ENCODE measurements at places on chromosomes 1 and 21.
A peak's percentile ranks its signal among the peaks of the same experiment; 100 is the strongest.

DNA sequence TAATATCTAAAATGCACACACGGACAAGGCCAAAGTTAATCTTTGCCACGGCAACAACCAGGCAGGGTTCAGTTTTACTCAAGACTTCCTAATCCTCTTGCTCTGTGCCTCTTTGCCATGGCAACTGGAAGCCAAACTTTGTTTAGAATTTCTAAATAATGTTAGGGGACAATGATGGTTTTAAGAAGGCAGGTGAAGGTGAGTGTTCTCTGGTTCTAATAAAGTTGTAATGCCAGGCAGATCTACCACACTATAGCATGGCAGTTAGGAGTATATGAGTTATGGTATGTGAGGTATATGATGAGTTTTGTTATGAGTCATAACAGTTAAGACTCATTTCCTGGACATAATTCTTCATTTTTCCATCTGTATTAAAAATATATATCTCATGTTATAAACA, 2.7 kb downstream of the PTPRC start:
- DNase-seq = no peak

- DNase-seq = no peak
Measured at GRCh38 chr21:33674226-33674625, 31.9 kb downstream of the ITSN1 start.

GRCh38 chr1:11898086-11898785, 28.0 kb downstream of the KIAA2013 start:
- DNase-seq = no peak

DNA sequence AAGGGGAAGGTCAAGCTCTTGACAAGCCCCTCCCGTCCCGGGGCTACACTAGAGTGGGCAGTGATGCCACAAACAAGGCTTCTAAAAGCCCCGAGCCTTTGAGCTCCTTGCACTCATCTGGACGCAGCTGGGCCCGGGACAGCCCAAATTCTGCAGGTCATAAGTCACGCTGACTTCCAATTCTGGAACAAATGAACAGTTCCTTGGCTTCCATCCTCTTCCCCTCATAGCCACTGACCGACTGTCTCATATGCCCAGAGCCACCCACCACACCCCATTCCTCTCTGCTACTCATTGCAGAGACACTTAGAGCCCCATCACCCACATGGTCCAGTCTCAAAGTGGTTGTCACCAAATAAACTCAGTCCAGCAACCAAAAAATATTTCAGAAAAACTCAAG, 32.8 kb upstream of the PRELP start:
- DNase-seq = no peak

- DNase-seq = no peak
Measured at GRCh38 chr1:41913014-41913413, 5.7 kb downstream of the HIVEP3 start.

DNA sequence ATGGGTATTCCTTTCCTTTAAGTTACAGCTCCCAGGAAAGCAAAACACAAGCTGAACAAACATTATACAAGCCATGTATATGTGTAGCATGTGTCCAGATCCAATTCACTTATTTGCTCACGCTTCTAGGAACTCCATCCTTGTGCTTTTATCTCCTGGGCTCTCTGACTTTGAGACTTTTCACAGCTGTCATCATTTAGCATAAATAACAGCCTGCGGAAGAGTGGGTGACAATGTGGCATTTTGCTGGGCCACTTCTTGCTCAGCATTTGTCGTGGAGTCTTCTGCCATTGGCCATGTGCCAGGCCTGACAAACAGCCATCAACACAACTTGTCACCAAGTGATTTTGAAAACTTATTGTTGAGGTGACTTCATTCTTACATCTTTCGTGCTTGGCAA, 164.3 kb downstream of the KIF26B start:
- no peak for DNase-seq

DNA sequence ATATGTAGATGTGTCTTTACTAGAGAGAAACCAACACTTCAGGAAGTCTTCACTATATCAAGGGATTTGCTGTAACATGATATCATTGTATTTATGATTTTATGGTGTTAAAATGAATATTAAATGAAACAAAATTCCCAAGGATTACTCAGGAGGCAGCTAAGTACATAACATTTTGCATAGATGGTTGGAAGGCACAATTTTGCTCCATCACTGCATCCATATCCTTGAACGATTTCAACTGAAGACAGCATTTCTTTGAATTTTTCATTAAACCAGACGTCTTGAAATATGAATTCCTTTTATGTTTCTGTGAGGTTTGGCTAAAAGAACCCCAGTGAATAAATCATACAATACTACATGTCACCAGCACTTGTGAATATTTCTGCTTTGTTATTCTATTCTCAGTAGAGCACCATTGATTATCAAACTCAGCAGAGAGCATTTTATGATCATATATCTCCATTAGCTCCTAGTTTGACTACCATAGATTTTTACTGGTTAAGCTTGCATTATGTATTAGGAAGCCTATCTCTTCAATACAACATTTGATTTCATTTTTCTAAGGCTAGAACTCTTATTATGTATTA, 37.3 kb downstream of the SPATA17 start:
- DNase-seq = no peak

GRCh38 chr1:8158995-8159394, 132.9 kb upstream of the ERRFI1 start:
- DNase-seq = no peak

DNA sequence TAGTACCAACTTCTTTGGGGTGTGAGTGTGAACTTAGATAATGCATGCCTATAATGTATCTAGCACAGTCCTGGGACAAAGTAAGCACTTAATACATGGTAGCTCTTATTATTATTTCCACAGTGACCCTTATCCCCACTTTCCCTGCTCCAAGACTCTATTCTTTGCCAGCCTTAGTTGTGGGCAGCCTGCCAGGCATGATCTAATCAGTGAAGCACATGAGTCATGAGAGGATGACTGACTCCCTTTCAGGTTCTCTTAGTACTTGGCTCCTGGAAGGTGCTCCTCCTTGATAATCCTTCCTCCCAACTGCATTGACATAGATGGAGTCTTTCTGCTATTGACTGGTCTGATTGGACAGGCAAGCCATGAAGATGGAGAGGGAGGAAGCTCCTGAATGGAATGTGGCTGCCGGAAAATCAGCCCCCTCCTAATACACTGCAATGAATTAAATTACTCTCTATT, 17.4 kb upstream of the GNG12 start:
- no peak for DNase-seq

- DNase-seq = no peak
Measured at GRCh38 chr1:57132993-57133622, 167.3 kb upstream of the C8B start.

- DNase-seq = peak; percentile 65
Measured at GRCh38 chr1:12166834-12167492, at the start of gene TNFRSF1B. TSS of gene TNFRSF1B (plus strand) at chr1:12166991. CDS start at chr1:12167092, 101 bp downstream.

- no peak for DNase-seq
Measured at GRCh38 chr1:240843798-240844197, 231.8 kb upstream of the GREM2 start.

- no peak for DNase-seq
Measured at GRCh38 chr1:162690672-162691434, 58.6 kb downstream of the DDR2 start.

- DNase-seq = no peak
Measured at GRCh38 chr1:36796733-36797132, 237.6 kb downstream of the GRIK3 start.

GRCh38 chr1:205284420-205285144, 37.0 kb downstream of the NUAK2 start:
- peak; percentile 42 for DNase-seq

DNA sequence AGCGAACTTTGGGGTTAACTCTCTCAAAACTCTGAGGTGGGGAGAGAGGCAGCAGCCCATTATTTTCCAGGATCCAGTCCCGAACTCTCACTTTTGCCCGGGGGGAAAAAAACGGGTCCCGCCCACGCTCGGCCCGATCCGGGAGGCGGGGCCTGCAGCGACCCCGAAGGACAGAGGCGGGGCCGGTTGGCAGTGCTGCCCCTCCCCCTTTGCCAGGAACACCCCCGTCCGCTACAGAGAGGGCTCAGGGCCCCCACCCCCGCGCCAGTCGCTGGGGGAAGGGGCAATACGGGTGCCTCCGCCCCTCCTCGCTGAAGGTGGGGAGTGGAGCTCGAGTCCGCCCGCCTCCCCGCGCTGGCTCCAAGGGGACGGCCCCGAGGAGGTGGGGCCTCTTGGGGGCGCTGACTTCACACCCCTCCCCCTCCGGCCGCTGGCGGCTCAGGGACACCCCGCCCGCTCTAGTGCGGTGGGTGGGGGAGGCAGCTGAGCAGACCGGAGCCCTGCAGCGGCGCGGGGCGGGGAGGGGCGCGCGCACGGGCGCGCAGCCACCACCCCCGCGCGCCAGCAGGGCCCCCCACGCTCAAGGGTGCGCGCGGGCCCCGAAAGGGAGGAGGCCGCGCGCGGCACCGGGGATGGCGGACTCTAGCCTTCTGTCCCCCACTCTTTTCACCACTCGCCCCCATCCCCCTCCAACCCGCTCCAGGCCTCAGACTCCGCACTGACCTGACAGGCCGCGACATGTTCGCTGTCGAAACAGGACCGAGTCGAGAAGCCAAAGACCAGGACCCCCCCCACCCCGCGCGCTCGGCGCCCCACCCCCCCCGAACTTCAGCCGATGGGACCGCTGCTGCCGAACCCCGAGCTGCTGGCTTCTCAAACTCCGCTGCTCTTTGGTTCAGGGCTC, 496 bp downstream of the NUCKS1 start:
- DNase-seq = peak; percentile 90

DNA sequence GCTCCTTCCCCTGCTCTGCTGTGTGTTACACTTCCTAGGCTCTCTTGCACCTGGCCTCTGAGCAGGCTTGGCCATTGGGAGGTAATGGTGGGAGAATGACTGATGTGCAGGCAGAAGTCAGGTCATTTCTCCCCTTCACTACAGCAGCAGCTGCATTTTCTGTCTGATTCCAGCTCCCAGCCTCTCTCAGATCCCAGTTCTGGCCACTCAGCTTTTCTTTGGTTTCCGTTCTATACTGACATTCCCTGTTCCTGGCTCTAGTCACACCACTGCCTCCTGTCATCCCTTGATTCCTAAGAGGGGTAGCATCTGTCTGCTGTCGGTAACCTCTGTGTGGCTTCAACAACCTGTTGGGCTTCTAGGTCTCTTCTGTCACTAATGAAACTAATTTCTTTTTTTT, 127.7 kb upstream of the HOOK1 start:
- no peak for DNase-seq
